Activated CD8-positive, alpha-beta memory T cell treated with anti-CD3 and anti-CD28 coated beads for 24 hours (primary cell): ENCODE measurements at places on chromosomes 4 and X.

DNA sequence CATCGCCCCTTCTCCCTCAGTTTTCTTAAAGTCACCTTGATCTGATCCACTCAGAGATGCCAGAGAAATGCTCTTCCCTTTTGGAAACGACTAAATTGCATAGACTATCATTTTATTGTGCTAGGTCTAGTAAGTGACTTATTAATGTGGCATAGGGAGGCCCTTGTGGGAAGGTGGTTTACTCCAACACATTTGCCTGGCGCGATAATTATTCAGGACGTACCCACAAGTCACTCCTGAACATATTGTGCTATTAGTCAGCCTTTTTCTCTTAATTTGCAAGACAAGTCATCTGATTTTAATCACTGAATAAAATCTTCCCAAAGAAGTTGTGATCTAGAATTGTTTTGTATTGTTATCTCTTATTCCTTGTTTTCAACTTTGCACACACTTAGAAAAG is 7.6 kb downstream of the ENPEP start:
- DNase-seq, result no peak

DNA sequence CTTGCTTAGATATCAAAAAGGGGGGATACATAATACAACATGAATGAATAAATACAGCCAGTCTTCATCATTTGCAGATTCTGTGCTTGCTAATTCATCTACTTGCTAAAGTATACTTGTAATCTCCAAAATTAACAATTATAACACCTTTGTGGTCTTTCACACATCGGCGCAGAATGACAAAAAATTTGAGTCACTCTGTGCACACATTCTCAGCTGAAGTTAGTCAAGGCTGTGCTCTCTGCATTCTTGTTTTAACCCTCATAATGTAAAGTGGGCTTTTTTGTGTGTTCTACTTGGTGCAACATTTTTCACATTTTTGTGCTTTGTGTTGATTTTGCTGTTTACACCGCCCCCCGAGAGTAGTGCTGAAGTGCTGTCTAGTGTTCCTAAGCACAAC is 65.8 kb upstream of the GPRIN3 start:
- DNase-seq, result no peak

- DNase-seq, result peak; percentile 70
Measured at GRCh38 chrX:153984351-153985178, 12.0 kb downstream of the TMEM187 start.

DNA sequence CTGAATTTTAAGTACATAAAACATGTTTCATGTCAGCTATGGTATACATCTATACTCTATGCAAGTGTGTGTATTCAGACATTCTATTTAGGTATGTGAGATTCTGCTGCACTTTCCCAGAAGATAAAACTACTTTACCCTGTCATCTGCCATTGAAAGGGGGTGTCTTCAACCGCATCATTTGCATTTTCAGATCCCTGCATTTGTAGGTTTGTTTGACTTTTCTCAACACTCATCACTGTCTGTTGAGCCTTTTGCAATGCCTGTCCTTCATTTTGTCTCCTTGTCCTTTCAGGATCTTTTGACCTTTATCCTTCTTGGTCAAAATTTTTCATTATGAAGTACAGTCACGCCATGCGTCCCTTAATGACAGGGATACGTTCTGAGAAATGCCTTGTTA is 103.5 kb downstream of the TMA16 start:
- DNase-seq, result no peak

DNA sequence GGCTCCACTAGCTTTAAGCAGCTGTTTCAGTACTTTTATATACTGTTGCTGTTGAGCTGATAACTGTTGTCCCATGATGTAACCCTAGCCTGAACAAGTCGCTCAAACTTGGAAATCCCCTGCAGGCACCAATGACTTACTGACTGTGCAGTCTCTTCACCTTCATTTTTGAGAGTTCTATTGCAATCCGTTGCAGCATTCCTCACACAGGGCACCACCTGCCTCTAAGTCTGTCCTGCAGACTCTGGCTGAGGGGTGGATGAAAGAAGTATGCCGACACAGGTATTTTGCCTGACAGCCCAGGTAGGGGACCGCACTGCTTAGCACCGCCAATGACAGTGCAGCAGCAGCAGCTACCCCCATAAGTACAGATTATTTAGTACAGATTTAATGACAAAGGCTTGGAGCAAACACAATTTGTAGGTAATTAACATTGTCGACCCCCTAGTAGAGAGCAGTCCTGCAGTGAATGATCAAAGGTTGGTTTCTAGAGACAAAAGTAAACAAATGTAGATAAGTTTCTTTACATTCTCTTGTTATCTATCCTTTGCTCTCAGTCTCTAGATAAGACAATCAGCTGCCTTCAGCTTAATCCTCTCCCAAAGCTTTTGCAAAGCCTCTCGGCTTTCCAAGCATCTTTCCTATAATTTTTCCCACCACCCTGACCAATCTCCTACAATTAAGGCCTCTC is 205.0 kb downstream of the PABPC4L start:
- DNase-seq, result no peak

DNA sequence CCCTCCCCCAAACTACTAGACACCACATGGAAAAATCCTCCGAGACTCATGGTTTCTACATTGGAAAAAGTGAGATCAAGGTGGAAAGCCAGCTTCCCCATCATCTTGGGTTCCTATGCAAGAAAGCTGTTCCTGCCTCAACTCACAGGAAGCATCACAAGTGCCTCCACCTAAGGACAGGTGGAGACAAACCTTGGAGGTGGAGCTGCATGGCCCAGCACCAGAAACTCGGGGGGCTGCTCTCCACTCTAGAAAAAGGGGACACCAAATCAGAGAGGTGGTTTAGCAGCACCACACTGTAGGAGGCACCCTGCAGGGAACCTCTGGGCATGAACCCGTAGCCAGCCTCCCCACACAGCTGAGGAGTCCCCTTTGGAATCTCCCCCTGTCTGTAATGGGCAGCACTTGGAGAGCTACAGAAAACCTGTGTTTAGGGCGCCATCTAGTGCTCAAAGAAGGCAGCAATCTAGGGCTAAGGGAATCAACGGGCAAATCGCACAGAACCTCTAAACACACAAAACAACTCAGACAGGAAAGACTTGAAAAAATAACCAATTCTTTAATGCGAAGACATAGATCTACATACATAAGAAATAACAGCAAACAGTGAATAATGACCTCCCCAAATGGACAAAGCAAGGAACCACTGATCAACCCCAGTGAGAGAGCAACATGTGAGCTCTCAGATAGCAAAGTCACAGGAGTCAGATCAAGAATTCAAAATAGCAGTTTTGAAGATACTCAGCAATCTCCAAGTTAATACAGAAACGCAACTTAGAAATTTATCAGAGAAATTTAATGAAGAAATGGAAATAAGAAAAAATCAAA is 37.0 kb upstream of the ZBTB33 start:
- peak; percentile 79 for DNase-seq

- no peak for DNase-seq
Measured at GRCh38 chrX:122363112-122363795, 820.8 kb upstream of the GRIA3 start.

DNA sequence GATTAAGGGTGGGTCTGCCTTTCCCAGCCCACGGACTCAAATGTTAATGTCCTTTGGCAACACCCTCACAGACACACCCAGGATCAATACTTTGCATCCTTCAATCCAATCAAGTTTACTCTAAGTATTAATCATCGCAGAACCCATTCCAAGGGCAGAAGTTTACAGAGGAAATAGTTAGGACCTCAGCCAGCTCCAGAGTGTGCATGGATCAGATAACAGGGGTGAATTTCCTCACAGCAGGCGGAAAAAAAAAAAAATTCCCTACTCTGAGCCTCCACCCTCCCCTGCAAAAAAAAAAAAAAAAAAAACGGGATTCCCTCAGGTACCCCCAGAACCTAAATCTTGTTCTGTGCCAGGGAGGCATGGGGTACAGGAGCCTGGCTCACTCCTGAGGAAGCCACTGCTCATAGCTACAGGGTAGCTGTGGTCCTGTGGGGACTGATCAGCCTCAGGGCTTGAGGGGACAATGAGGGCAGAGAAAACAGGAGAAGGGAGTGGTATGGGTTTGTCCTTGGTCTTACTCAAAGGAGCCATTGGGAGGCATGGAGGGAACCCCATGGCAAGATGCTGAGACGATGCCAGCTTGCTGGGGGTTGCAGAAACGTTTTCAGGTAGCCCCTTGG is 113.0 kb downstream of the DHRSX start:
- DNase-seq, result no peak

DNA sequence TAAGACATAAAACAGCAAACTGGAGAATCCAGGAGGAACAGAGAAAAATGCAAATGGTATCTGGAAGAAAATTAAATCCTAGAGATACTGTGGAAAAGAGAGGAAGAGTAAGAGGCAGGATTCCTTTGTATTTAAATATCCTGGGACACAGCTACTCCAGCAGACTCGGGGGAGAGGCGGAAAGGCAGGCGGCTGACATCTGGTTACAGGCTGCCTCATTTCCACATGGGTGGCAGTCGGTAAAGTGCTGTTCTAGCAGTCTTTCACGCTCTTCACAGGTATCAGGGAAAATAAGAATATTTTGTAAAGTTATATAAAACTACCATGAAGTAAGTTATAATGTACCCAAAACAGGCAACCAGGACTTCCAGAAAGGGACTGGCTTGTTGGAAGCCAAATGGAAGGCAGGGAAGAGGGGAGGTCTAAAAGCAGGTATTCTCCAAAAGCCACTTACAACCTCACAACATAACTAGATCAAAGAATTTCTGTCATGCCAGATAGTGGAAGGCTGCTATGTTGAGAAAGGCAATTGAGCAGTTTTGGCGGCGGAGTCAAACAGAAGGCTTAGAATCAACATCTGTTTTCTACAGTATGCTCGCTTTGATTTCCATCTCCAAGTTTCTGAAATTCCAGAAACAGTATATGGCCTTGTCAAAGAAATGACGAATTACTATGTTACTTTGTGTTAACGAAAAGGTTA is 1.3 kb upstream of the TIGD2 start:
- DNase-seq, result no peak

- no peak for DNase-seq
Measured at GRCh38 chr4:41935652-41936021, 408 bp downstream of the TMEM33 start.

DNA sequence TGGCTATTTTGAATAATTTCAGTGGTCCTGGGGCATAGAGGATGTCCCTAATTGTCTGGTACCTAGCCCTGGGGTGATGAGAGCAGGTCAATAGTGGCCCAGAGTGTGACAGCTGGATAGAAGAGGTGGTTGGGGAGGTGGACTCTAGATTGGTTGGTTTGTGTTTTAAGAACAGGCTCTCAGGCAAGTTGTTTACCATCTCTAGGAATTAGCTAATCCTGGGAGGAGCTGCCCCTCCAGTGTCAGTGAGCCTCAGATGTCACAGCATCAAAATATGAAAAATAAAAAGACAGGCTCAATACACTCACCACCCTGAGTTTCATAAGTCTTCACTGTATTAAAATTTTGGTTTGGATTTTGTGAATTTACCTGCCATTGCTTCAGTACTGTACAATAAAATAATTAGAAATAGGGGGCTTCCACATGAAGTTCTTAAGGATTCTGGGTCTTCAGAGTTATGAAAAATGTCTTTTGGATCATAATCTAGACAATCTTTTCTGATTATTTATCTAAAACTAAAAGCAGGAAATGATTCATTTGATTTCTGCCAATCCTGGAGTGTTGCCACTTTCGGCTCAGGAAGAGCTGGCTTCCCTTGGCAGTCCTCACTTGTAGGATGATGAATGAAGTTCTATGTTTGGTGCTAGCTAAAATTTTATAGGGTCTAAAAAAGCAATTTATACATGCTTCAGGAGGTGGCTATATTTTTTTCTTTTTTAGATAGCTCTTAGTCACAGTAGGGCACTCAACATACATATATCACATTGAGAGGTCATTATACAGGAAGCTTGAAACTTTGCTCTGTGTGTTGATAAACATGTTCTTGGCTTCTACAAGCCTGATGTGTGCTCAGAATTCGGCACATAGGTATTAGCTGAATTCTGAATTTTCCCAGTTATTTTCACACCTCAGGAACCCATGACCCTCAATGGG is 395.1 kb downstream of the RAB28 start:
- no peak for DNase-seq

GRCh38 chr4:154160519-154161301 is 330.9 kb downstream of the DCHS2 start:
- no peak for DNase-seq

DNA sequence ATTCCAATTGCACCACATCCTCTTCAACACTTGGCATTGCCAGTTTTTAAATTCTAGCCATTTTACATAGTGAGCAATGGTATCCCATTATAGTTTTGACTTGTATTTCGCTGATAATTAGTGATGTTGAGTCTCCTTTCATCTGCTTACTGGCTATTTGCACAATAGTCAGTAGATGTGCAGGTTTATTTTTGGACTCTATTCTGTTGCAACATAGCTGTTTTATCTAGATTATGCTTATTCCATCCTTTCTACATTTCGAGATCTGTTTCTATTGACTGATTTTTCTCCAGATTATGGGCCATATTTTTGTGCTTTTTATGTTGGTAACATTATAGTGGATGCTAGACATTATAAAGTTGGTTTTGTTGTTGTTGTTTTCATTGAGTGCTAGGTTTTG is 106.1 kb downstream of the WWC2 start:
- DNase-seq, result no peak

DNA sequence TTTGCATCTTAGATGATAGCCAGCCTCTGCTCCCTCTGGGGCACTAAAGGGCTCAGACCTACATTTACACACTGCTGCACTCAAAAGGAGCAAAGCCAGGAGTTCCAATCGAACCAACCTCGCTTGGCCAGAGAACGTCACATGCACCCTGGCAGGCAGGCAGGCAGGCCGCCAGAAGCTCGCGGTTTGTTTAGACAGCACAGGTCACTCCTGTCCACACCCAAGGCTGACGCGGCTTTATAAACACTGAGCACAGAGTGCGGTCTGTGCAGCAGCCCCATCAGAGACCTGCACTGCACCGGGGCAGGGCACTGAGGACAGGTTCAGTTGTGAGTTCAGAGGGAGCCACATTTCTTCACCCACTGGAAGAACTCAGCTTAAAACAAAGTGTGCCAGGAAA is 143.9 kb downstream of the BCOR start:
- DNase-seq, result no peak

DNA sequence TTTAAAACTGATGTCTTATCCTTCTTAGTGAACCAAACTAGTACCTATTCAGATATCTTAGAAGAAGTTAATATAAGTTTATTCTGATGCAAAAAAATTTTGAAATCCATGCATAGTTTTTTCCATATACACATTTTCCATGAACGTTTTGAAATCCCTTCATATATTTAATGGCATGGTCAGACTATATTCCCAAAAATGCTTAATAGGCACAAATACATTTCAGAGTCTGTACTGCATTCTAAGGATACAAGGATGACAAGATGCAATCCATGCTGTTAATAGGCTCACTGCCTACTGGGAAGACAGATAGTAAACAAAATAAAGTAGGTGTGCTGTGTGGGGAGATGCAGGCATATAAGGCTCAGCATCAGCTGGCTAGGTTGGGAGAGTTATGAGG is 33.2 kb downstream of the PROM1 start:
- no peak for DNase-seq

DNA sequence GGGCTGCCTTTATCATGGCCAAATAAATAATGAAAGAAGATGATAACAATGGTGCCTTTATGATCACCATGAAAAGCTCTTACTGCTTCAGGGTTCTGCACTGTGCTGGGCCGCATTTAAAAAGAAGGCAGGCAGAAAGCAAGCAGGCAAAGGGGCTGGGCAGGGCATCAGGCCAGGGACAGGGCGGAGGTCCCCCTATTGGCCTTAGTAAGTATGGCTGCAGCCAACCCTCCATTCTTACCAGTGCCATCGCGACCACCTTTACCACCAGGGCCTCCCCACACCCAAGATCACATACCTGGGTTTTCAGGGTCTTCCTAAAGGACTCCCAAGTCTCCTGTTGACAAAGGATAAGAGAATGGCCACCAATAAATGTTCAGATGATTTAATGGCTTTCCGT is 38.9 kb downstream of the CNGA2 start:
- no peak for DNase-seq

GRCh38 chr4:147096667-147097604 is 151.3 kb upstream of the TTC29 start:
- DNase-seq, result no peak

- DNase-seq, result no peak
Measured at GRCh38 chr4:147723326-147723725, 8.6 kb upstream of the ARHGAP10 start.
